ENCODE measurements at places on chromosomes 5 and 9. TPM values are rescaled to one million over a fixed set of nuclear protein-coding genes. Genes with fewer than 3 reads are reported as not detected.

GRCh38 chr9:116417464-116417863 is 263.9 kb downstream of the PAPPA start:
- H3K27me3 ChIP-seq = no peaks in the 10 kb centered on the region
- no peak overlapping the region for H3K4me3 ChIP-seq
- H3K36me3 ChIP-seq = no peaks in the 10 kb centered on the region
- no peak for DNase-seq

- no peak overlapping the region for H3K4me3 ChIP-seq
- no peak for DNase-seq
- H3K27me3 ChIP-seq = no peaks in the 10 kb centered on the region
- H3K27ac ChIP-seq = no peak overlapping the region
- no peaks in the 10 kb centered on the region for H3K4me1 ChIP-seq
These were observed 278.3 kb downstream of the TMEM38B start for GRCh38 chr9:105972466-105973204.

Gene TRAF1
- 2.3 TPM for total RNA-seq

- H3K4me1 ChIP-seq = peaks cover 10% of the 10 kb centered on the region
- no peak overlapping the region for H3K27ac ChIP-seq
- H3K36me3 ChIP-seq = no peaks in the 10 kb centered on the region
- H3K27me3 ChIP-seq = no peaks in the 10 kb centered on the region
- H3K4me3 ChIP-seq = no peak overlapping the region
These were observed 167.8 kb downstream of the OLFM1 start for GRCh38 chr9:135255033-135255840.

DNA sequence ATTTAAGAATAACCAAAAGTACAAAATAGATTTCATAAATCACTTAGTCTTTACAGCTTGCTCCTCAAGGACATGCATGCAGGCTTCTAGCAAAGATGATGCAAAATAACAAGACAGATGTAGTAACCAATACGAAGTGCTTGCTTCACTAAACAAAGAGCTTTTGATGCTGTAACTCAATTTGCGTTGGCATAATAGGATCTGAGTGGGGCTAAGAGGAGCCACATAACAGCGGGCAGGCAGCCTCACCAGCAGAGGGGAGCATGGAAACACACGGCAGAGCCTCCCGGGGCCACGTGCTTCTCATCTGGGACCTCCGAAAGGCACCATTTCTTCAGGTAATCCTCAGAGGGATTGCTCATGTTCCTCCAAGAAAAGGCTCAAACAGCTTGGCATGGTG is 139.7 kb downstream of the C5orf15 start:
- no peak overlapping the region for H3K27ac ChIP-seq
- H3K27me3 ChIP-seq = peaks cover 6% of the 10 kb centered on the region
- DNase-seq = no peak
- H3K36me3 ChIP-seq = no peaks in the 10 kb centered on the region
- H3K4me1 ChIP-seq = no peaks in the 10 kb centered on the region

Gene MGAT4B
- 112 TPM for total RNA-seq

DNA sequence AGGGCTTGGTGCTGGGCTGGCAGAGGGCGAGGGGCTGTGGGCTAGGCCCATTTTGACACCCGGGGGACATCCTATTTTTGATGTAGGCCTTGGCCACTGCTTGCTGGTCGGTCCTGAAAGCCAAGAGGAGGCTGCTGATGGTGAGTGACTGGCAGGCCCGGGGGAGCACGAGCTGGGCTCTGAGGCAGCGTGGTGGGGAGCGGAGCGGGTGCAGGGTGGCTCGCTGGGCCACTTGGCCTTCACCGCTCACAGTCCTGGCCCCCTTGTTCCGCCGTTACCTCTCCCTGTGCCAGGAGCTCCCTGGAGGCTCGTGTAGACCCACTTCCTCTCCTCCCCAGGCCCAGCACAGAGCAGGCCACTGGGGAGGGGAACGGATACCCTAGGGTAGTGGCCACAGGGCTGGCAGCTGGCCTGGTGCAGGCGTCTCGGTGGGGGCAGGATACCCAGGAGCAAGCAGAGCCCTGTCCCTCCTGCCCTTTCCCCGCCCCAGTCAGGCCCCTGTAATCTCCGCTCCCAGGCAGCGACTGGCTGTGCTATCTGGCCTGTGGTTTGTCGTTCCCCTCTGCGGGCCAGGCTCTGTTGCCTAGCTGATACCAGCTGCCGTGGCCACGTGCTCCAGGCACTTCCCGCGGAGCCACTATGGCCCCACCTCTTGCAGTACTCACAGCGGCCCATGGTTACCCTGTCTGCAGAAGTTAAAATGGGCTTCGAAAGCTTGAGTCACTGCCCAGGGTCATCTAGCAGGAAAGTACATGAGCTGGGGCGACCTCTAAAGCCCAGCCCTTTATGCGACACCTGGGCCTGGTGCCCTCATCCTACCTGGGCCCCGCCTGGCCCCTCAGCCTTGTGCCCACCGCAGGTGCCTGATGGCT is 11.7 kb upstream of the DOLPP1 start:
- DNase-seq = peak; percentile 83
- H3K4me3 ChIP-seq = no peak overlapping the region
- H3K27ac ChIP-seq = peak overlapping the region; percentile 76
- H3K27me3 ChIP-seq = no peaks in the 10 kb centered on the region
- peaks cover 21% of the 10 kb centered on the region for H3K4me1 ChIP-seq
- H3K36me3 ChIP-seq = peaks cover 49% of the 10 kb centered on the region

DNA sequence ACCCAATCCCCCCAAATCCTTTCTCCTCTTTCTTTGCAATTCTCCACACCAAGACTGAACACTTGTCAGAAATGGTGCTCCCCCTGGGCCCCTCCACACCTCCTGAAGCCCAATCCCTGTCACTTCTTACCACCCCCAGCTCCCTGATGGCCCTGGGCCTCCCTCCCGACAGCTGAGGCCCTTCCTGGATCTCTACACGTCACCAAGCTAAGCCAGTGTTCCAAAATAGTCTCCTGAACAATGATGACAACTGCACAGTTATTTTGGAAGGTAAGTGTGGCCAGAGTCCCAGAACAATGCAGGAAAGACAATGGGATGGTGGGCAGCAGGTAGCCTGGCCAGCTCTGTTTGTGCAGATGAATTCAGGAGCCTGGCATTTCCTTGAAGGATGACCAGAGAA is 63.7 kb upstream of the PRSS3 start:
- H3K36me3 ChIP-seq = no peaks in the 10 kb centered on the region
- no peak overlapping the region for H3K27ac ChIP-seq
- DNase-seq = no peak
- H3K27me3 ChIP-seq = no peaks in the 10 kb centered on the region

DNA sequence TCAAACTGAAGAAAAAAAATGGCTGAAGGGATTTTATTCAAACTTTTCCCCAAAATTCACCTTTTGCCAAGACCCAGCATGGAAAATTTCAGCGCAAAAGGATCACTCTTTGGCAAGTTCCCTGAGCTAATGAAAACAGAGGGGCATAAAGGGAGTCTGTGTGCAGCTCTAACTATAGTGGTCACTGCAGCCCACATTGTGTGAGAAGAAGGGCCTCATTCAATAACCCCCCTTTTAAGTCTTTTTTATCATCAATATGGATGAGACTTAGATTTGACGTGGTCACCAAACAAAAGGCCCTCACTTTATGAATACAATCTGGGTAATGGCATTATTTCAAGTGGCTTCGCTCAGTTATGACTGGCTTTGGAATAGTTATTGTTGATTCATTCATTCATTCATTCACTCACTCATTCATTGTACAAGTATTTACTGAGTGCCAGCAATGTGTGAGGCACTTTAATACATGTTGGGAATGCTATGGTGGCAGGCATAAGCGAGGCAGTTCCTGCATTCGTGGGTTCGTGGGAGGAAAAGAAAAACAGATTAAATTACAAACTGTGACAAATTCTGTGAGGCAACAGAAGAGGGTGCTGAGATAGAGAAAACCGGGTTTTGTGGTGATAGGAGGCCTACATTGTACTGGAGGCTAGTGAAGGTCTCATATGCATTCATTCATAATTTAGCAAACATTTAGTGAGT is 145.7 kb upstream of the KLF4 start:
- no peak for DNase-seq
- H3K36me3 ChIP-seq = no peaks in the 10 kb centered on the region
- H3K27ac ChIP-seq = no peak overlapping the region

DNA sequence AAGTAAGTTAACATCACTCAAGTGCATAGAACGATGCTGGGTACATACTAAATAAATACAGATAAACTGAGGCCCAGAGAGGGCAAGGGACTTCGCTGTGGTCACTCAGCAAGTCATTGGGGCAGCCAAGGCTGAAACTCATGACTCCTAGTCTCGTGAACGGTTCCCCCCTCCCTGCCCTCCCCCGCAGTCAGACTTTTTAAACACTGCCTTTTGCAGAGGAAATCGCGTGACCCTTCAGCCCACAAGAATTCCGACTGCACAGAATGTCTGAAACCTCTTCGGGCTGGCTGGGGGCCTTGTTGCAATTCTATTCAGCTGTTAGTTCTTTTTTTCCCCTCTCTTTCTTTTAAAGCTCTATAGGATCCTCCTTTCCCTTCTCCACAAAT is 28.1 kb downstream of the NEK6 start:
- DNase-seq = peak; percentile 73
- no peaks in the 10 kb centered on the region for H3K27me3 ChIP-seq
- H3K4me1 ChIP-seq = peaks cover 77% of the 10 kb centered on the region
- H3K27ac ChIP-seq = peak overlapping the region; percentile 54

Gene DOCK2
- 1.6 TPM for total RNA-seq

- no peaks in the 10 kb centered on the region for H3K36me3 ChIP-seq
- peak overlapping the region; percentile 14 for H3K27ac ChIP-seq
- no peak for DNase-seq
- no peaks in the 10 kb centered on the region for H3K4me1 ChIP-seq
These were observed 264.0 kb downstream of the PIK3R1 start for GRCh38 chr5:68479524-68479923.

Gene UNC13B
- total RNA-seq = 20.5 TPM

GRCh38 chr9:23041466-23041865 is 594.8 kb downstream of the DMRTA1 start:
- no peaks in the 10 kb centered on the region for H3K36me3 ChIP-seq
- no peak overlapping the region for H3K27ac ChIP-seq
- no peaks in the 10 kb centered on the region for H3K27me3 ChIP-seq
- no peaks in the 10 kb centered on the region for H3K4me1 ChIP-seq

Gene SHOC1
- not detected for total RNA-seq

GRCh38 chr5:6723816-6724300 is 10.6 kb downstream of the TENT4A start:
- H3K4me3 ChIP-seq = no peak overlapping the region
- H3K27me3 ChIP-seq = no peaks in the 10 kb centered on the region
- DNase-seq = no peak
- H3K36me3 ChIP-seq = no peaks in the 10 kb centered on the region

Gene TRPM6
- total RNA-seq = 0.17 TPM

DNA sequence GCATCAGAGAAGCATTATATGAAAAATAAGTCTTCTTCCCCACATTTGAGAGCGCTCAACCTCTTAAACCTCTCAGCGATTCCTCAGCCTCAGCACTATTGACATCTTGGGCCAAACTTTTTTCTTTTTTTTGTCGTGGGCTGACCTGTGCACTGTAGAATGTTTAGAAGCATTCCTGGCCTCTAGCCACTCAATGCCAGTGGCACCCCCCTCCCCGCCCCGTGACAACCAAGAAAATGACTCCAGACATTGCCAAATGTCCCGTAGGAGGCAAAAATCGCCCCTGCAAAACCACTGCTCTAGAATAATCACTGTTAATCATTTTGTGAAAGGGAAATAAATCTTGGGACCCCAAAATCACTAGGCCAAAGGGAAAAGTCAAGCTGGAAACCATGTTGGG is 129.1 kb upstream of the BOD1 start:
- H3K36me3 ChIP-seq = no peaks in the 10 kb centered on the region
- H3K27ac ChIP-seq = no peak overlapping the region
- no peaks in the 10 kb centered on the region for H3K27me3 ChIP-seq
- DNase-seq = no peak

DNA sequence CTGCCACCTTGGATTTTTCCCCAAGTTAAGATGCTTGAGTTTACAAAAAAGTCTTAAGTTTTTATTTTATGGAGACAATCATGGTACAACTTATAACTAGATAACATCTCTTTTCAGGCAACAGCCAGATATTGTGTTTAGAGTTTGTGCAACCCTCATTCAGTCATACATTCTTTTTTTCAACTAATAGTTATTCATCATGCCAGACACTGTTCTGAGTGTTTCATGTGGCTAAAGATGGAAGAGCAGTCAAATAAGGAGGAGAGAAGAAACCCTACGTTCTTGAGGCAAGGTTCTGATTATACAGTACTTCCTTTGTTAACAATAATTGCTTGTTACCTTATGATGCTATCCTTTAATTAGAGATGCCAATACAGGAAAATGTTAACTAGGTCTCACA is 42.1 kb upstream of the ZNF462 start:
- H3K27ac ChIP-seq = no peak overlapping the region
- H3K27me3 ChIP-seq = no peaks in the 10 kb centered on the region
- H3K4me1 ChIP-seq = no peaks in the 10 kb centered on the region
- no peaks in the 10 kb centered on the region for H3K36me3 ChIP-seq

- peak overlapping the region; percentile 58 for H3K4me3 ChIP-seq
- no peak for DNase-seq
- no peaks in the 10 kb centered on the region for H3K36me3 ChIP-seq
- H3K27me3 ChIP-seq = peaks cover 39% of the 10 kb centered on the region
- H3K27ac ChIP-seq = no peak overlapping the region
- H3K4me1 ChIP-seq = peaks cover 4% of the 10 kb centered on the region
These were observed 322 bp upstream of the SH3GL2 start for GRCh38 chr9:17578577-17578910.

Gene BTNL8
- 0.18 TPM for total RNA-seq

Gene PTGER4
- 7.4 TPM for total RNA-seq

Gene CRB2
- not detected for total RNA-seq

GRCh38 chr9:101442318-101442717 is 6.7 kb upstream of the ALDOB start:
- peak overlapping the region; percentile 59 for H3K27ac ChIP-seq
- no peaks in the 10 kb centered on the region for H3K36me3 ChIP-seq

Gene SGCD
- 101 TPM for total RNA-seq

- H3K27me3 ChIP-seq = peaks cover 8% of the 10 kb centered on the region
- no peak for DNase-seq
- no peak overlapping the region for H3K27ac ChIP-seq
- H3K4me3 ChIP-seq = no peak overlapping the region
These were observed 154.5 kb downstream of the TARS1 start for GRCh38 chr5:33595303-33595702.

Gene MATR3
- total RNA-seq = 209 TPM

- no peaks in the 10 kb centered on the region for H3K36me3 ChIP-seq
- H3K4me3 ChIP-seq = peak overlapping the region; percentile 39
- H3K4me1 ChIP-seq = peaks cover 56% of the 10 kb centered on the region
- peak overlapping the region; percentile 98 for H3K27ac ChIP-seq
- DNase-seq = no peak
These were observed 7.4 kb downstream of the SLC12A7 start for GRCh38 chr5:1104327-1105006.

GRCh38 chr5:137014731-137015130 is 484.4 kb downstream of the SPOCK1 start:
- no peaks in the 10 kb centered on the region for H3K27me3 ChIP-seq
- no peak overlapping the region for H3K4me3 ChIP-seq
- H3K4me1 ChIP-seq = no peaks in the 10 kb centered on the region
- H3K36me3 ChIP-seq = no peaks in the 10 kb centered on the region

- no peaks in the 10 kb centered on the region for H3K27me3 ChIP-seq
- no peaks in the 10 kb centered on the region for H3K4me1 ChIP-seq
- DNase-seq = no peak
- no peak overlapping the region for H3K4me3 ChIP-seq
These were observed 470.0 kb downstream of the PRDM9 start for GRCh38 chr5:23977365-23977764.

Measured in heart right ventricle (tissue), 16 donors.